ENCODE measurements at places on chromosomes 12 and 14.
A peak's percentile ranks its signal among the peaks of the same experiment; 100 is the strongest.

DNA sequence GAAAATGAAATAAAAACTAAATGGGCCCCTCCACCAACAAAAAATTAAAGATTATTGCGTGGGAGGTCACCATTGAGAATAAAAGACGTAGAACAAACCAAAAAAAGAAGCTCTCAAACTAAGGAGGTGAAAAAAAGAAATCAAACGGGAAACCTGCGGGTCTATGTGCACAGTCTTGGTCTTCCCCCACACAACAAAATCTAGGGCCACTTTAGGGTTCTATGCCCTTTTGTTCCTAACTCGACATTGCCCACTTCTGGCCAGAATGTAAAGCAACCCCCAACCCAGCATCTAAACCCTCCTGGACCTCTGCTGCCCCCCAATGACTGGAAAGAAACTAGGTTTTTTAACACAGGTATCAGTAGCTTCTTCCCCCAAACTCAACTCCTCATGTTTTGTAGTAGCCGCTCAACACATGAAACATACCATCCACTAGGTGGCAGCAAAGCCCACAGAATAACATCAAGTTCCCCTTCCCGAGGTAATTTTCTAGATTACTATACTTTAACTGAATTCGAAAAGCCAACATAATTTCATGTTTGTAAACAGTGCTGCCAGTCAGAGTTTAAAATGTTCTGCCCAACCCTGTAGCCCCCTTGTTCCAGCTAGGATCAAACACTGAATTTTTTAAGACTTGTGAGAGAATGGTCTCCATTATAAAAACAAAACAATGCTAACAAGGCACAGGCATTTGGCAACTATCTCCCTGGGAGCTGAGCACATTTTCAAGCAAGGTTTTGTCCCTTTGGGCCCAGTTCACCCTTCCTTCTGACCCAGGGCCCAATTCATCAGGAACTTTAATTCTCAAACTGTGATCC lies 18.7 kb downstream of the DAD1 start:
- DNase-seq: peak; percentile 52

- DNase-seq: no peak
Measured at GRCh38 chr14:105315211-105315721, 718 bp downstream of the PACS2 start.

DNA sequence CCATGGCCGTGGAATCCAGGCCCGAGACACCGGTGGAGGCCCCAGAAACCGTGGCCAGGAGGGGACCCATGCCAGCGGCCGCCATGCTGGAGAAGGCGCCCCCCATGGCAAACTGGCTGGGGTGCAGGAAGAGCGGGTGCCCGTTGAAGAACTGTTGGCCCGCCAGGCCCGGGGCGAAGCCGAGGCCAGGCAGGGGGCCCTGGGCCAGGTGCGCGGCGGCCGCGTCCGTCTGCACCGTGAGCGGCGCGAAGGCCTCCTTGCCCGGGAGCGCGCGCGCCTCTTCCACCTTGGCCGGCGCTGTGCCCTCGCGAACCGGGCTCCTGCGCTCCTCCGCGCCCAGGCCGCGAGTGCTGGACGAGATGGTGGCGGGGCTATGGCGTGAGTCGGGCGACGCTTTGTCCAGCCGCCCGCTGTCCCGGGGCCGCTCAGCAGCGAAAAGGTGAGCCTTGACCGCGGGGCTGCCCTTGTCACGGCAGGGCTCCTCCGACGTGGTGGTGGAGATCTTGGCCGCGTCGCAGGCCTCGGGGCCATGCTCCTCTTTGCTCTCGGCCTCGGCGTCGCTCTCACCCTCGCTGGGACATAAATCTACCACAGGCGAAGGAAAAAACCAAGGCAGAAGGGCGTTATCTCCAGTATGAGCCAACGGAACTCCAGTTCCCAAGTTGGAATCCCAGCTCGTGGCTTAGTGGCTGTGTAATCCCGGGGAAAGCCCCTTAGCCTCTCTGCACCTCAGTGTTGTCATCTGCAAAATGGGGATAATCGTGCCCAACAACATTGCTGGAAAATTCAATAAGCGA lies 9.5 kb downstream of the TBX3 start:
- no peak for DNase-seq

DNA sequence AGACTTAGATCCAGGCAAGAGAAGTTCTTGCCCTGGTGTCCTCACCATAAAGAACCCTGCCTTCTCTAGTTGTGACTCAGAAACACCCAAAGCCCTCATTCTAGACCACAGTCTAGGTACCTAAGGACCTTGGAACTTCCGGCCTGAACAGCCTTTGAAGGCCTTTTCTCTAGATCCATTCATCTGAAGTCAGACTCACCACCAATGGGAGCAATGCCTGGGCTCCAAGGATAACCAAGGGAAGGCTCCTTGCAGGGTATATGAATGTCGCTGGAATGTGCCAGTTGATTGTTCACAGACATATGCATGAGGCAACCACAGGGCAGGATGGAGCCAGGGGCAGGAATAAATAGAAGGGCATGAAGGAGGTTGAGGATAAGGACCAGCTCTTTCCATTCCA lies 86.3 kb downstream of the PLCZ1 start:
- DNase-seq: no peak

DNA sequence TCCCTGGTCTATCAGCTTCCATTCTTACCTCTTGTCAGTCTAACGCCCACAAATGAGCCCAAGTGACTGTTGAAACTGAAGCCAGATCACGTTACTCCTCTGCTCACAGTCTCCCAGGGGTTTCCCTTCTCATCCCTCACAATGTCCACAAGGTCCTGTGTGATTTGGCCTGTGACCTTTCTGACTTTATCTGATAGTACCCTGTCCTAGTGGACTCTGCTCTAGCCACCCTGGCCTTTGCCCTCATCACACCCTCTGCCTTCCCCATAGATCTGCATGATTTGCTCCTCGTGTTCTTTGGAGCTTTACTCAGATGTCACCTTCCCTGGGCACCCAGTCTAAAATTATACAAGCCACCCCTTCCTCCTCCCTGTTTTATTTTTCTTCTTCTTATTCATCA lies 55.5 kb downstream of the RDH12 start:
- no peak for DNase-seq

DNA sequence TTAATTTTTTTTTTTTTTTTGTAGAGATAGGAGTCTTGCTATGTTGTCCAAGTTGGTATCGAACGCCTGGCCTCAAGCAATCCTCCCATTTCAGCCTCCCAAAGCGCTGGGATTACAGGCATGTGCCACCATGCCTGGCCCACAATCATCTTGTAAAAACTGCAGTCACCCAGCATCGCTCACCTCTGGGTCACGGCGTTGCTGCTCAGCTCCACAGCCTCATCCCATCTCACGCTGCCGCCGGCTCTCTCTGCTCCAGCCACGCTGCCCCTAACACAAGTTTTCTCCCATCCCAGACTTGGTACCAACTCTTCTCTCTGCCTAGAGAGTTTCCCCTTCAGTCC lies 69.2 kb downstream of the MAP1LC3B2 start:
- DNase-seq: no peak

DNA sequence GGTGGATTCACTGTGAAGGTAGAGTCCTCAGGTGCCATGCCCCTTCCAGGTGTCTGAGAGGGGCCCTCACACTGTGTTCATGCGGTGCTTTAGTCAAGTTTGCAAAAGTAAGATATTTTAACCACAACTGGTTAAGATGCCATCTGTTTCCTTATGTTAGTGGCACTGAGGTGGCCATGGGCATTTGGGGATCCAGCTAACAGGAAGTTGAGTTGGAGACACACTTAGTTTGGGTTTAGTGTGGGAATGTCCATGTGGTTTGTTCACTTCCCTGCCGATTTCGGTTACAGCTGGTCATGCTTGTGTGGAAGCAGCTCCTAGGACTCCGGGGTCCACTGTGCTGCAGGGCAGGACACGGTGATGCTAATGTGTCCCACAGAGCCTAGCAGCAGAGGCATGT lies 17.3 kb upstream of the ABHD12B start:
- DNase-seq: no peak

GRCh38 chr12:91687052-91688017 lies 458.3 kb downstream of the BTG1 start:
- DNase-seq: peak; percentile 61

DNA sequence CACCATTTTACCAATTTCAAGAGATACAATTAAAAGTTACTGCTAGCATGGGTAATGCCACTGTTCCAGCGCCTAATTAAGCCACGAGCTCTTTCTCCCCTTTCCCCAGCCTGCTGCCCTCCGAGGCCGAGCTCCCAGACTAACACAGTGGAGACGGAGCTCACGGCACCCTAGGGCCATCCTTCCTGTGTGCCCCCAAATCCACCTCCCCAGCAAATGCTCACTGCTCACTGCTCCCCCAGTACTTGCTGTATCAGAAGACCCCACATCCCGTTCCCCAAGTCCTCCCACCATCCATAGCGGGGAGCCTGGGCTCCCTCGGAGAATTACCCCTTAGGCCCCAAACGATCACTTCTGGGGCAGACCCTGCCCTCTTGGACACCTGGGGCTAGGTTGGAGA lies 42.7 kb downstream of the SLC6A12 start:
- DNase-seq: no peak

DNA sequence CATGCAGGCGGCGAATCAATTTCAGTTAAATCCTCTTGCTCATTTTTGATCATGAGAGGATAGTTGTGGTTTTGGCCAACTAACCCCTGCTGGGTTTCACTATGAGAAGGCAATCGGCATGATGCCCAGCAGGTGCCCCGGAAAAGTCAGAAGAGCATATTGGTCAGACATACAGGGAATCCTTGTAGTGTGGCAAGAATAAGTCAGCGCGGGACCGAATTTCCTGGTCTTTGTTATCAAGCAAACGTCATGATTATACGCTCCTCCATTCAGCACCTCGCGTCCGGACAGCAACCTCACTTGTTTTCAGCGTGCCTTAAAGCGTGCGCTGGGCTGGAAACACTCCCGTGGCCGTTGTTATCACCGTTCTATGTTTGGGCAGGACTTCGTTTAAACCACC lies 1.8 kb downstream of the TBC1D30 start:
- DNase-seq: peak; percentile 44

GRCh38 chr12:21305661-21306060 lies 29.1 kb downstream of the SLCO1A2 start:
- DNase-seq: no peak

DNA sequence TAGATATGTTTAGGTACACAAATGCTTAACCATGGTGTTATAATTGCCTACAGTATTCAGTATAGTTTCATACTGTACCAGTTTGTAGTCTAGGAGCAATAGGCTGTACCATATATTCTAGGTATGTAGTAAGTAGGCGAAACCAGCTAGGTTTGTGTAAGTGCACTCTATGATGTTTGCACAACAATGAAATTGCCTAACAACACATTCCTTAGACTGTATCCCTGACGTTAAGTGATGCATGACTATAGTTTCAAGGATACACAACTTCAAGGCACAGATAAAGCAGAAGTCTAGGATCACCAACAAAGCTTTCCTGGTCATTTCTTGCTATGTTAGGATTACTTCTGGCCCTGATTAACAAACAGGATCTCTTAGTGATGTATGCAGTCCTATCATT lies 135.1 kb downstream of the SLC38A1 start:
- no peak for DNase-seq

DNA sequence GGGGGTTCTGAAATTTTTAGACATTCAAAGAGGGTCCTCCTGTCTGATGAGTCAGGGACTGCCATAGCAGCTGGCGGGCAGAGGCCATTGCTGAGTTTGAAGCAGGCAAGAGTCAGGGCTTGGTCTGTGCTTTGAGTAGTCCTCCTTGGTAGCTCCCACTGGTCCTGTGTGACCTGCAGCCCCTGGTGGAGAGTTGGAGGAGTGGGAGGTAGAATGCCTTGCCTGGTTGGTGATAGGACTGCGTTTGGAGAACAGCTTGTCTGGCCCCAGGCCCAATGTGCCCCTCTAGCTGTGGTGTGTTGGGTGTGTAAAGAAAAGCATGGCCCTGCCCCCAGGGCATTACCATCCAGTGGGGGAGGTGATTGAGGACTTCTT lies 116.7 kb downstream of the BEGAIN start:
- DNase-seq: no peak

DNA sequence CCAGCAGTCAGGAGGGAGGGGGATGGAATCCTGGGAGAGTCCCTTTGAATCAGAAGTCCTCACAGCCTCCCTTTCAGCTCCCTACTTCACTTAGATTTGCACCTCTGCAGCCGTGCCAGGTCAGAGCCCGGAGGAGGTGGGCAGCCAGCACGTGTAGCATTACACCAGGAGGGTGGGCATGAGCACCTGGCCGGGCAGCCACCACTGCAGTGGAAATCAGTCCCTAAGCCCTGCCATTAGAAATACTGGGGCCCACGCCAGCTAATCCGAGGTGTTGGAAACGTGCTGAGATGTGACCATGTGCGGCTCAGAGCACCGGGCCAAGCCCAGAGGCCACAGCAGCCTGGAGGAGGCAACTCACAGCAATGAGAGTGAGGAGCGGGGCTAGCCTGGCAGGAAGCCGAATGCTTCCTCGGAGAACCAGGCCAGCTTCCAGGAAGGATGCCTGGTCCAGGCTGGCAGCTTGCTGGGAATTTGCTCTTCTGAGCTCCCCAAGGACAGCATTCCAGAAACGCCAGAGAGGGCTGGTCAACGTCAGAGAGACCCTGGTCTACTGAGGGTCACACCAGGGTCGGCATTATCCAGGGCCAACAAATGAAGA lies 9.4 kb upstream of the CACNA2D4 start:
- DNase-seq: no peak

GRCh38 chr14:98231210-98231609 lies 1040.8 kb downstream of the BCL11B start:
- DNase-seq: no peak

GRCh38 chr12:59030415-59030814 lies 110.1 kb upstream of the LRIG3 start:
- no peak for DNase-seq

- DNase-seq: no peak
Measured at GRCh38 chr12:124037331-124037730, 64.3 kb downstream of the ZNF664 start.

- no peak for DNase-seq
Measured at GRCh38 chr14:64729386-64730060, 25.3 kb downstream of the PLEKHG3 start.

DNA sequence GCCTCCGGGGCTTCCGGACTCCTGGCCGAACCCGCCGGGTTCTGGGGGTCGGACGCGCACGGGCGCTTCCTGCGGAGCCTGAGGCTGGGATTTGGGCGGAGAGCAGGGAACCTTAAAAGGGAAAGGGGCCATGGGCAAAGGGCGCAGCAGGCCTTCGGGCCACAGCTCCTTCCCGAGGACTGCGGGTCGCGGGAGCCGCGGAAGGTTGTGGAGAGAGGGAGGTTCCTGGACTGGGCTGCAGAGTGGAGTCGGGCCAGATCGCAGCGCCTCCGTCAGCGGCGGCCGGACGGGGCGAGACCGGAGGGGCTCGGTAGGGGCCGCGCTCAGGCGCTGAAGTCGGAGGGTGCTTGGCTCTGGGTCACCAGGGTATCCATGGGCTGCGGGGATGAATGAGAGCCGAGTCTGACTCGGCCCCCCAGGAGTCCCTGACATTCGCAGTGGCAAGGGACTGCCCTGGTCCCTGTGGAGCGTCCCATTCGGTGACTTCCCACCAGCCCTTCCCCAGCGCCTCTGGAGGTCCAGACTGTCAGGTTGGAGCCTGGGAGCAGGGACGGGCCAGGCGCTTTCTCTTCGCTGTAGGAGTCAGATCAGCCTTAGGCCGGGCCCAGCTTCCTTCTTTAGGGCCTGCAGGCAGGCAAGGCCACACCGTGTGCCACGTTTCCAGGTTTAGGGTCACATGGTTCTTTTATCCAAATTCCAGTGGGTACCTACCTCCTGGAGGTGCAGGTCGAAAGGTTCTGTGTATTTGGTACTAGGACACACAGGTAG lies 938 bp upstream of the SLC25A29 start:
- no peak for DNase-seq
